Caco-2 (cell line): ENCODE measurements at places on chromosomes 6 and 20.

- DNase-seq: no peak
These were observed 114.3 kb downstream of the EPHA7 start for GRCh38 chr6:93305088-93305487.

DNA sequence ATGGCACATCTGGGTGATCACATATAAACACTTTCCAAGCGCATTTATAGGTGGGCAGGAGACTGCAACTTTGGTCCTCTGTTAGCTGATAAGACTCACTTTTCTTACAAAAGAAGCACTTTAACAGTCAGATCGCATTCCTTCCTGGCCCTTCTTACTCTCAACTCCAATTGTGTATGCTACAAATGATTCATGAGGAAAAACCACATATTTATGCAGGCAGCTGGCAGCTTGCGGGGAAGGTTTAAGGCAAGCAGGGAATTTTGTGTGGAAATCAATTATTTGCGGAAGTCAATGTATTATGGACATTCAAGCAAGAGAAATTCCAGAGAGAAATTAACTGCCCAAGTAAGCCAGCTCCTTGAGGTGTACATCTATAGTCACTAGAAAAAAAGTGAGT is 194.0 kb downstream of the PKHD1 start:
- DNase-seq: no peak

DNA sequence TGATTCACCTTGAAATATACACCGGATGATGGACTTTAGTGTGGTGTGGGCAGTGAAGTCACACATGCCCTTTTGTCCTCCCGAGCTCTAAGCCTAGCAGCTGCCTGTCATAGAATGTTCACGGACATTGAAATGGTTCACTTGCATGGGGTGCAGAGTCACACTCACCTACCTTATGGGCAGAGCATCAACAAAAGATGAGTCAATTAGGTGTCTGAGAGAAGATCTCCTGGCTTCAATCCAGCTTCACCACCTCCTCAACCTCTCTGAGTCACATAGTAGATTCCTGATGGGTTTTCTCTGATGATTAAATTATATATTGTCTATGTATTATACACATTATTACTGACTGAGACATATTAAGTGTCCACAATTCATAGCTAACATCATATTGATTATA is 48.1 kb upstream of the HLA-E start:
- DNase-seq: no peak

- no peak for DNase-seq
These were observed 27.6 kb upstream of the PI16 start for GRCh38 chr6:36926708-36927513.

DNA sequence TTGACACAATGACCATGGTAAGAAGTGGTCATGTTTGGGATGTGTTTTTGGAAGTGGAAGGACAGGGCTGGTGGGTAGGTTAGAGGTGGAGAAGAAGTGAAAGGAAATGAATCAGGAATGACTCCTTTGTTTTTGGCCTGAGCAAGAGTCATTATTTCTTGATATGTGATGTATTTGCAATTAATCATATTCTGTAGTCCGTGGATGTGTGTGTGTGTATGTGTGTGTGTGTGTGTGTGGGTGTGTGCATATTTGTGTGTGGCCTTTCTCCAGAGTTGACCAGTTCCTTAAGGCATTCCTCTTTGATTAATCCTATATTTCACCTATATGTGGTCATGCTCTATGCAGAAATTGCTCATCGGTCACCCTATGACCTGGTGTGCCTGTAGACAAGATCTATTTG is 130.7 kb downstream of the UTRN start:
- no peak for DNase-seq
